Islet precursor cell (in vitro differentiated cells): ENCODE measurements at places on chromosomes 7 and 10.
A peak's percentile ranks its signal among the peaks of the same experiment; 100 is the strongest.

GRCh38 chr7:31432836-31433340 lies 81.0 kb upstream of the ITPRID1 start:
- peak; percentile 90 for DNase-seq

DNA sequence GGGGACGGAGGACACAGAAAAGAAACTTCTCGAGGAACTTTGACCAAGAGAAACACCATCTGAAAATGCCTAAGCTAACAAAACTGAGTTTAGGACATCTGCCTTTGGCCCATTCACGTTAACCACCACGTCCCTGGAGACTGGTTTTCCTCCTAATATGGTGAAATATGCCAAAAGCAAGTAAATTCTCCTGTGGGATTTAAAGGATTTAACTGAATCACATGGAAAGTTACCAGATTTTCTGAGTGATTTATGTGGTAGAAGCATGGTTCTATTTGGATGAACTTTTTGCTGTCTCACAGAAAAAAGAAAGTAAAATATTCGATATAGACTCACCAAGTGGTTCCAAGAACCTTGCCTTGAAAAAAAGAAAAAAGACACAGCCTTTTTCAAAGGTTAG lies 30.4 kb upstream of the BMPER start:
- DNase-seq: no peak

GRCh38 chr10:6741541-6741941 lies 161.5 kb upstream of the PRKCQ start:
- no peak for DNase-seq

- DNase-seq: peak; percentile 81
Measured at GRCh38 chr10:15739254-15739970, 19.7 kb upstream of the ITGA8 start.

DNA sequence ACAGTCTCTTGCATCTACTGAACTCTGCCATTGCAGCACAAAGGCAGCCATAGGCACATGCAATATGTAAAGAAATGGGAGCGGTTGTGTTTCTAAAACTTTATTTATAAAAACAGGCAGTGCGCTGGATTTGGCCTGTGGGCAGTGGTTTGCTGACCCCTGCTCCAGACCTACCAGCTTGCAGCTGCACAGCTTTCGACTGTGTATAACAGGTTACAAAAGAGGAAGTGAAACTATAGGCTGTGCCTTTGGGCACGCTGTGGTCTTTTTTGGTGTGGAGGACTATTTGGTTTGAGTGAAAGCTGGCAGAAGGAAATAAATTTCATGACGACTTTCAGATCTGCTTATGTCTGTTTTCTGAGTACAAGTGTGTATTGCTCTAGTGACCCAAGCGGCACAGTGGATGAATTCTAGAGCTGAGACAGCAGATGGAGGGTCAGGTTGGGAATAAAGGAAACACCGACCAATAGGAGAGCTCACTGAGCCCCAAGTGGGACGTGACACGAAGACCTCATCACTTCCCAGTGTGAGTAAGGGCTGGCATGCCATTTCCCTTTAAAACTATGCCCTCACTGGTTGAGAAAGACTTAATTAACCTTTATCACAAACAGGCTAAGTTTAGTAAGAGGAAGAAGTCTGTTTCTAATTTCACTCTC lies 152.7 kb downstream of the ANK3 start:
- no peak for DNase-seq

GRCh38 chr7:47751043-47751442 lies 169.1 kb upstream of the TNS3 start:
- DNase-seq: no peak

DNA sequence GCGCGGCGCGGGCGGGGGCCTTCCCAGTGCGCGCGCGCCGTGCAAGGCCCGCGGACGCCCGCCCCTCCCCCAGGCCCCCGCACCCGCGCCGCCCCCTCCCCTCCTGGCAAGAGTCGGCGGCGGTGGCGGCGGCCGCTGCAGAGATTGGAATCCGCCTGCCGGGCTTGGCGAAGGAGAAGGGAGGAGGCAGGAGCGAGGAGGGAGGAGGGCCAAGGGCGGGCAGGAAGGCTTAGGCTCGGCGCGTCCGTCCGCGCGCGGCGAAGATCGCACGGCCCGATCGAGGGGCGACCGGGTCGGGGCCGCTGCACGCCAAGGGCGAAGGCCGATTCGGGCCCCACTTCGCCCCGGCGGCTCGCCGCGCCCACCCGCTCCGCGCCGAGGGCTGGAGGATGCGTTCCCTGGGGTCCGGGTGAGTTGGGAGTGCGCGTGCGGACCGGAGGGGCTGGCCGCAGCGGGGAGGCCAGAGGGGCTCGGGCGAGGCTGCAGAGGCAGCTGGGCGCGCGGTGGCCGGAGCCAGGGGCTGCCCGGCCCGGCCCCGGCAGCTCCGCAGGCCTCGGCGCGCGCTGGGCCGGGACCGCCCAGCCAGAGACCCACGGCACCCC lies at the start of gene BMPR1A:
TSS of gene BMPR1A (plus strand) at position 109 of the 602 bp plus-strand sequence. CDS start 119,400 bp downstream, outside the sequence.
- DNase-seq: no peak

DNA sequence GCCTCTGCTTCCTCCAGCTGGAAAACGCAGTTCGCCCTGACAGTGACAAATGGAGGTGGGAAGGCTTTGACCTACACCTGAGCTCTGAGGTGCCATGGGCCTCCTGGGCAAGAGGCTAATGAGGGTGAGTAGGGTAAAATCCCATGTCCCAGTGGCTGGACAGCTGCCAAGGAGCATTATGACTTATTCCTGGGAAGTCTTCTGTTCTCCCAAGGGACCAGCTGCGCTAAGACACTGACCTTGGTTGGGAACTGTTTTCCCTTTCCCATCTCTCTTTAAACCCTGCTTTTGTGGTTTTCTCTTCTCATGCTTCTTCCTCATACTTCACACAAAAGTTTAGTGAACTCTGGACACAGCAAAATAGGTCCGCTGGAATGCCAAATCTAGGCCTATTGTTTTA lies 72.6 kb downstream of the COPG2 start:
- no peak for DNase-seq

GRCh38 chr7:100632951-100633717 lies 8.2 kb downstream of the TFR2 start:
- DNase-seq: peak; percentile 76

DNA sequence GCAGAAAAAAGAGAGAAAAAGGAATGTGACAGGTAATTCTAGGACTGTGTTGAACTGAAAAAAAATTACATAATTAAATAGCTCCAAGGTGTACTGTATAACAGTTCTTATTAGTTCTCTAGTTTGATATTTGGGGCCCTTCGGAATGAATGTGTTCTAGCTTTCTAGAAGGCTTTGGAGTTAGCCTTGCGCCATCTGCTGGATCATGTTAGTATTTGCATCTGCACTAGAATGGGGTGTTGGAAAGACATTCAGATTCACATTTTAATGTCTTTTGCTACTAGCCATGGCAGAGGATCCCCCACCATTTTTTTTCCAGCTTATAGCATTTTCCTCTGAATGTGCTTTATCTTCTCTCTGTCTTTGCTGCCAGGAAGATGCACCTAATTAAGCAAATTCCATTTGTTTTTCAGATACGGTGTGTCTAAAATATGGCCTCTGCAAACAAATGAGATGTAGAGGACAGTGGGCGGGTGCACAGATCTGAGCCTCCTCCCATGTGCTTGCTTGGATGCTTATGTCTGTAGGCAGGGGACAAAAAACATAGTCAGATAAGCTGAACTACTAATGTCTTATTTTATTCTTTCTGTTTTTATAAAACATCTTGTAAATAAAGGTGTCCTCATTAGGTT lies 238.5 kb downstream of the PHF14 start:
- DNase-seq: peak; percentile 63

DNA sequence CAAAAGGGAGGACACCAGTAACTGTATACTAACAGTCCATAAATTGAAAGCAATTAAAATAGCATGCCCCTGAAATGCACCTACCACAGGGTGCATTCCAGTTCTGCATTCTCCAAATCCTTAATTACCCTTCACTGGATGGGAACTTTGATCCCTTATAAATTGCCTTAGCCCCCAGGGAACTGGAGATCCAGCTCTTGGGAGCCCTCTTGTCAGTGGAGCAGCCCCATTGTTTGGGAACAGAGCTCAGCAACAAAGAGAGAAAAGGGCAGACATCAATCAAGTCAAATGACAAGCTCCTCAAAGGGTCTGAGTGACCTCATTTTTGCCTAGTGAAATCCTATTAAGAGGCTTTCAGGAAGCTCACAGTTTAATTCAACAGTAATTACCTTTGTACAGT lies 472.6 kb downstream of the XPNPEP1 start:
- peak; percentile 89 for DNase-seq

- DNase-seq: no peak
Measured at GRCh38 chr10:115604627-115605026, 511.5 kb downstream of the ATRNL1 start.

GRCh38 chr7:1025743-1026581 lies 18.4 kb upstream of the GPR146 start:
- no peak for DNase-seq

DNA sequence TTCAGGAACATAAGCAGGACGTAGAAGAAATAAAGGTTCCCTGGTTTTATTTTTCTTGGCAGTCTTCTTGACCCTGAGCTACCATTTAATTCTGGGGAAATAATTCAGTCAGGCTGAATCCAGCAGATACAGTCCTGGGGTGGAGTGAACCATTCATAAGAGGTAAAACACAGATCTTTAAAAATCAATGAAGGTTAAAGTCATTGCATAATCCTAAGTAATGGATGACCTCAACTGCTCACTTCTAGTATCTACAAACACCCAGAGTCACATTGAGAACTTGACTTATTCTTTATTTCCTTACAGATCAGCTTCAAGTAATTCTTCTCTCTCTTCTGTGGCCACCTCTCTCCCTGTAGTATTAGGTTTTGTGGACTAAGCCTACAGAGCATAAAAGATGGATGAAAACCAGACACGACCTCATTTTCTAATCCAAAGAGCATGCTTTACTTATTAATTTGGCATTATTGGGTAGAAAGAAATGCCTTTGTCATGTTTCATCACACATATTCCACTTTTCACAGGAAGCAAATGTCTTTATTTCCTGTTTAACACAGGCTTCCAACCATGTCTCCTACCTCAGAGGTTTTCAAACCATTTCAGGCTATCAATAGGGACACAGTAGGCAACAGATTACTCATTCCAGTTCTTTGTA lies 182.3 kb upstream of the IMMP2L start:
- DNase-seq: no peak

- DNase-seq: no peak
Measured at GRCh38 chr7:108653526-108653925, 83.9 kb downstream of the DNAJB9 start.

GRCh38 chr7:139763330-139763729 lies 14.5 kb downstream of the HIPK2 start:
- DNase-seq: no peak

DNA sequence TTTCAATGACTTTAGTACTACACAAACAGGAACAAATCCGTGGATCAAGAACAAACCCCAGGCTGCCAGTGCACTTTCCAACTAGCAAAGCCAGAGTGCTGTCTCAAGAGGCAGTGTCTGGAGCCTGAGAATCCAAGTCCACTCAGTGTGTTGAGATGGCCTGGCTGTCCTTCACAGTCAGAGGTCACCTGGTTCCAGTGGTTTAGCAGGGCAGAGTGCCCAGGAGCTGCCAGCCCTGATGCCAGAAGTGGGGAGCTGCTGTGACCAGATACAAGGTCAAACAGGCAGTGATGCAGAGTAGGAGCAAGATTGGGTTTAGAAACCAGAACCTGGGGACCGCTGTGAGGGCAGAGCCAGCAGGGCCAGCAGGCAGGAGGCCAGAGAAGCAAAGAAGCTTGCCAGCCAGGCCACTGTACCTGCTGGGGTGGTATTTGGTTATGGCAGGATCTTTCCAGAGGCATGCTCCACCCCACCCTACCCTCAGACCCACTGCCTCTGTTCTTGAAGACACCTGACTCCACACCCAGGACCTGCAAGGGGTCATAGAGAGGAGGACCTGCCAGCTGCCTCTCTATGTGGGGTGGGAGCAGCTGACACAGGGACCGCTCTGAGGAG lies 35.6 kb upstream of the C10orf90 start:
- DNase-seq: peak; percentile 42

GRCh38 chr7:13457790-13458189 lies 531.7 kb downstream of the ETV1 start:
- no peak for DNase-seq

DNA sequence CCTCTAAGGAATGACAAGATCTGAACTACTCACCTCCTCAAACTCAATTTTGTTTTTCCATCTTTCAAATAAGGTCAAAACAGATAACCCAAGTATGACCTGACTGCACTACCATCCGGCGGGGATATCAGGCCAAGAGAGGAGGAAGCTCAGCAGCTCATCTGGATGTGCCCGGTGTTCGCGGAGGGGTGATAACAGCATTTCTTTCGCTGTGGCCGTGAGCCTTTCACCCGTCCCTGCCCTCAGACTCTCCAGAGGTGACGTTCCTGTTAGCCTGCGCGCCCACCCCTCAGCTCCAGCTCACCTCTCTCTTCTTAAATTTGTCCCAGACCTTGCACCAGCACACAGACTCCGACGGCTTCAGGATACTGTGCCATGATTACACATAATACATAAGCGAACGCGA lies 526 bp downstream of the ZNF248 start:
- no peak for DNase-seq

- DNase-seq: no peak
Measured at GRCh38 chr10:49735848-49736563, 26.1 kb downstream of the OGDHL start.

DNA sequence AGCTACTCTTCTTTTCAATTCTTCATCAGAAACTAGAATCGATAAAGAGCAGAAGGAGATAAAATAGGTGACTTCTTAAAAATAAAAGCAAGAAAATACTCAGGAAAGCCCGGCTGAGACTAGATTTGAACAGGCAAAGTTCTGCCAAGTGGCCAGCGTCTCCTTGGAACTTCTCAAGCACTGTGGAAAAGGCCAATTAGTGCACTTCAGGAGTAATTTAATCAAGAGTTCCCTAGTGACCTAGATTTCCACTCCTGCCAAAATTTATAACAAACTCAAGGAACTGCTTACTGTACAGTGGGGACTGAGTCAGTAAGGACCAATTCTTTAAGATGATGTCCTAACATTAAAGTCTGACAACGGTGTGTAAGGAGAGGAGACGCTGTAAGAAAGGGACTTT lies 57.3 kb downstream of the CHCHD3 start:
- DNase-seq: no peak

DNA sequence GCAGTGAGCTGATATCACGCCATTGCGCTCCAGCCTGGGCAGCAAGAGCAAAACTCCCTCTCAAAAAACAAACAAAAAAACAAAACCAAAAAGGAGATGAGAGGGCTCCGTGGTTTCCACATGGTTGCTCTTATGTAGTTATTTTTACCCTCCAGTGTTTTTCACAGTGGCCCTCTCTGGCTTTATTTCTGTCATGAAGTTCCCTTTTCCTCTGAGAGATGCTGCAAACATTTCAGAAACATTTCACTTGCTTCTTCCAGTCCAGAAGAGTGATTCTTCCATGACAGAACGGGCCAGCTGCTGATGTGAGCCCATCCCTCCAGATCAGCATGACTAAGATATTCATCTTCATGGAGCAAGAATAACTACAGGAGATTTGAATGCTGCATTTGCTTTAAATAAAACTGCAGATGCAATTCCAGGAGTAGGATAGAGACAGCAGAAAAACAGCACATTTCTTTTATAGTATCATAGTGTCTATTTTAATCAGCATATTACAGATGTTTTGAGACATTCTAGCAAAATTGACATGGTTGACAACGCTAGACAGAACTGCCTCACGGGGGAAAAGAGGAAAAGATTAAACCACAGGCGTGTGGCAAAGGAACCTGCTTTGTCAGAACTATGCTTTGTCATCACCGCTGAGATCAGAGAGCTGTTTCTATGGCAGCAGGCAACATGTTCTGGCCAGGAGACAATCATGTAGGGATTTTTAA lies 40.3 kb downstream of the NRCAM start:
- no peak for DNase-seq

- no peak for DNase-seq
Measured at GRCh38 chr7:67019562-67020390, 23.1 kb downstream of the TYW1 start.
